ENCODE measurements at places on chromosomes 13 and 19.

GRCh38 chr13:73058432-73058735 lies 421 bp upstream of the KLF5 start:
- no peak for DNase-seq

DNA sequence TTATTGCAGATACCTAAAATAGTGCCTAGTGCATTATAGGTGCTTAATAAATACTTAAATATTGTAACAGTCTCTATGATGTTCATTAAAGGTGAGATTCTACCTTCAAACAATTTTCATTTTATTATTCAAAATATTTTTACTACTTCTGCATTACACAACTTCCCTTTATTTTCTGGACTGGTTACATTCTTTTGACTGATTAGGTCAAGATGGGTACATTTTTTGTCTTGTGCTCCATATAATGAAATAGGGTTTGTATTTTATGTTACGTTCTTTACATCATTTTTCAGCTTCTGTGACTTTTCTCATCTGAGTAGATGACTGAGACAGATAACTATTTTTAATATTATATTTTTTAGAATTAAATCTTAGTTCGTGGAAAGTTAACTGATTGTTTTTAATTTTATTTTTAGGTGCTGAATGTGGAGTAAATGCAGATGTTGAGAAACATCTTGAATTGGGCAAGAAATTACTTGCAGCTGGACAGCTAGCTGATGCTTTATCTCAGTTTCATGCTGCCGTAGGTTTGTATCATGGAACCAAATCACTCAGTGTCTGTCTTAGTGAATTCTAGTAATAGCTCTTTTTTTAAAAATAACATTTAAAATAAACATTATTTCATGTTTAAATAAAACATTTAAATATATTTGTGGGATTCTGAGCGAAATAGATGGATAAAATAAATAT lies 32.0 kb downstream of the DNAJC3 start:
- DNase-seq = no peak

DNA sequence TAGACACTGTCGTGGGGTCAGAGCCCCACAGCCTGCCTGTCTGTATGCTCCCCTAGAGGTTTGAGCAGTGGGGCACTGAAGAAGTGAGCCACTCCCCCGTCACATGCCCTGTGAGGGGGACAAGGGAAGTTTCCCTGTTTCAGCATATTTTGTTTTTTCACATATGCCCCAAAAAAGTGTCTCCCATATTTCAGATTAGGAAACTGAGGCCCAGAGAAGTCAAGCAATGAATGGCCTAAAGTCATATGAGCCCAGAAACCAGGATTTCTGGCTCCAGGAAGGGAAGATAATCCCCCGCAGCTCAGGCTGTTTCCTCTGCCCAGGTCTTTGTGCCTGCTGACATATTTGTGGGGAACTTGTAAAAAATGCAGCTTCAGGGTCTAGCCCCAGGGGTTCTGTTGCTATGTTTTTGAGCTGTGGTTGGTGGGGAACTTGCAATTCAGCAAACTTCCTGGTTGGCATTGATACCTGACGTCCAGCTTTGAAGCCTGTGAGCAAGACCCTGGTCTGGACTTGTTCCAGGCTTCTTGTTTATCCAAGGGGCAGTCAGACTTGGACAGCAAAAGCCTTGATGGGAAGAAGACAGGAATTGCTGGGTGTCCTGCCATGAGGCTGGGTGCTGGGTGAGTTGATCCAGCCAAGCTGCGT lies 9.5 kb downstream of the RASL11A start:
- DNase-seq = no peak

DNA sequence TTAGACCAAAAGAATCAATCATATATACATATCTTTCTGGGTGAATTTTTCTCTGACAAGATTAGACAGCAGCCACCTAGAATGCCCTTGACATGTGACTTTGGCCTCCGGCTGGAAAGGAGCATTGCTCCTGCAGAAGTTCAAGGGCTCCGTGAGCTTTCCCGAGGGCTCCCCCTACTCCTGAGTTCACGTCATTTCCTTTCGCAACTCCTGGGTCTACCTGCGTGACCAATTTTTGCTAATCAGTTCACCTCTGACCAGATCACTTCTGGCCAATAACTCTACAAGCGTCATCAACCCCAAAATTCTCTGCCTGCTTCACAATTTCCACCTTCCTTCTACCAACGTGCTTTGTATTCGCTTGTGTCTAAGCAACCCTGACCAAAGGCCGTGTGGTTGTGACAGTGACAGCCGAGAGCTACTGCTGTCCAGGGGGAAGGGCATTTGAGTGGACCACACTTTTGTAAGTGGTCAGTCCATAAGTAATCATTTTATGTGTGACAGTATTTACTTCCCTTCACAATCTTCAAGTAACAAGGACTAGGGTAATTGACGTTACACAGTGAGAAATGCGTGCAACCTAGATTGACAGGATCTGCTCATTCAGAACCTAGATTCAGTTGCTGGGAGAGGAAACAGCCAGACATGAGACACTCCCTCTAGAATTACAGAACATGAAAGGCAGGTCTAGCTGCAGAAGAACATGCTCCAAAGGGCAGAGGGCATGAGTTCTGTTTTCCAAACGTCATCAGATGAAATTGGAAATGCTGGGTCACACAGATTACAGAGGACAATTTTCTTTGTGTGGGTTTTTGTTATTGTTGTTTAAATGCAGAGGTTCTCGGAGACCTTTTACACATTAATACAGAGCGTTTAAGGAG lies 145.9 kb upstream of the SPACA7 start:
- no peak for DNase-seq

- no peak for DNase-seq
Observed at GRCh38 chr13:100517135-100517534, 71.5 kb downstream of the GGACT start.

GRCh38 chr19:56351208-56351607 lies 36.6 kb upstream of the ZSCAN5A start:
- no peak for DNase-seq

All from aorta (tissue), 5 donors.